ENCODE measurements at places on chromosomes 13 and 19.

DNA sequence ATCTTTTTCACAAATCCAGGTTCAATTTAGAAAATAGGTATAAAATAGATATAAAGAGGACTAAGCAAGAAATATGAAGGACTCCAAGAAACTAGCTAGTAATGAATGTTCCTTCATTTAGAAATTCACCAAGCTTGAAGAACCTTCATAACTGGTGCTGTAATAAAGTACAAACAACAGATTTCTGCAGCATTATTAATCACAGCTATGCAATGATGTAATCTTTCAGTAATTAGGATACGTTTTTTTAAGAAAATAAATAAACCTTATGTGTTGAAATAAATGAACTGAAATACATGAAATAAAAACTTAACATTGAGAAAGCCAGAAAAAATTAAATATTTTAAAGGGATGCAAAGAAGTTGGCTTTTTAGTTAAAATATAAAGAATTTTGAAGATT, 236.1 kb downstream of the RGCC start:
- no peak for DNase-seq

DNA sequence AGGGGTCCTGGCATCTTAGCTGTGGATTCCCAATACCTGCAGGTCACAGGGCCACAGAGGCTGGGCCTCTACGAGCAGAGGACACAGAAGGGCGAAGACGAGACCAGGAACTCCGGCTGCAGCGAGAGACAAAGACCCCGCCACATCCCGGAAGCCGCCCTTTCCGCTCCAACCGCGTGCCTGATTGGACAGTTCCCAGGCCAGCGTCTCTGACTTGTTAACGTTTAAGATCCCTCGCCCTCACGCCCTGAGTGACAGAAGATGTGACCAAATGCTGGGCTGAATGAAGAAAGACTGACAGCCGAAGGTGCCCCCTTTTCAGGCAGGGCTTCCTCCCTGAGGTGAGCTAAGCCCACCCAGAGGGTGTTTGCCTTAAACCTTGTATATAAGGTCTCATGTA, at the start of gene ZNF98:
Gene ZNF98, minus strand, starts transcription at position 136 of the 400 bp plus-strand sequence. Its CDS starts 122 bp downstream, at position 14.
- DNase-seq = no peak

DNA sequence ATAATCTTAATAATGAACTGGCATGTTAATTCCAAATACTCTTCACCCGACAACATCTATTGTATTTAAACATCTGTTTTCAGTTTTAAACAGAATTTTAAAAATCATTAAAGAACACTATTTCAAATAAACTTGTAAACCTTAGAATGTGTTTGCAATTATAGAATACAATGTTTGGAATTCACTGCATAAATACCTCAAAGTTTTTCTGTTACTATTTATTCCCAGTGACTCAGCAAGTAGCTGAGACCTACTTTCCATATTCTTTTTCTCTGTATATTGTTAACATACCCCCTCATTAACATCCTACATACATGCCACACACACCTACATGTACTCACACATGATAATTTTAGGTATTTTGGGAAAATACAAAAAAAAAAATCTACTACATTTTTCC, 1134.3 kb downstream of the SLITRK1 start:
- no peak for DNase-seq

GRCh38 chr19:41784312-41784711, 12.1 kb upstream of the CEACAM3 start:
- no peak for DNase-seq

GRCh38 chr13:40661875-40662665, 4.4 kb downstream of the FOXO1 start:
- no peak for DNase-seq

GRCh38 chr13:94707400-94708021, 4.8 kb downstream of the SOX21 start:
- DNase-seq = no peak

- DNase-seq = no peak
These were observed 4.2 kb upstream of the CDX2 start for GRCh38 chr13:27973291-27973690.

DNA sequence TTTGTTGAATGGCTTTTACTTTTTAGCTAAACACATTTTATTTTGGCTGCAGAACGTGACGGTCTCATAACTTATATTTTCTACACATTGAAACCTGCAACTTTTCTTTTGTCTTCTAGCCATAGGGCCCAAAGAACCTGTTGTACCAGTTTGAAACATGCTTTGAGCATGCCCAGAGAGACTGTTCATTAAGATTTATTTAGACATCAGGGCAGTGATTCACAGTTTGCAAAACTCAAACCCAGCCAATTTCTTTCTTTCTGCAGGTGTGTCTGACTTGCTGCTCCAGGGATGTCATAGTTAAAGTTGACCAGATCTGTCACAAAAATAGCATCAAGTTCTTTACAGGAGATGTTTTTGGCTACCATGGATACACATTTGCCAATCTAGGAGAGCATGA, 22.0 kb downstream of the SAE1 start:
- DNase-seq = no peak

- DNase-seq = no peak
These were observed 3.7 kb upstream of the TMEM272 start for GRCh38 chr13:51848674-51849073.

GRCh38 chr13:111370570-111371535, 50.4 kb downstream of the TEX29 start:
- DNase-seq = no peak

DNA sequence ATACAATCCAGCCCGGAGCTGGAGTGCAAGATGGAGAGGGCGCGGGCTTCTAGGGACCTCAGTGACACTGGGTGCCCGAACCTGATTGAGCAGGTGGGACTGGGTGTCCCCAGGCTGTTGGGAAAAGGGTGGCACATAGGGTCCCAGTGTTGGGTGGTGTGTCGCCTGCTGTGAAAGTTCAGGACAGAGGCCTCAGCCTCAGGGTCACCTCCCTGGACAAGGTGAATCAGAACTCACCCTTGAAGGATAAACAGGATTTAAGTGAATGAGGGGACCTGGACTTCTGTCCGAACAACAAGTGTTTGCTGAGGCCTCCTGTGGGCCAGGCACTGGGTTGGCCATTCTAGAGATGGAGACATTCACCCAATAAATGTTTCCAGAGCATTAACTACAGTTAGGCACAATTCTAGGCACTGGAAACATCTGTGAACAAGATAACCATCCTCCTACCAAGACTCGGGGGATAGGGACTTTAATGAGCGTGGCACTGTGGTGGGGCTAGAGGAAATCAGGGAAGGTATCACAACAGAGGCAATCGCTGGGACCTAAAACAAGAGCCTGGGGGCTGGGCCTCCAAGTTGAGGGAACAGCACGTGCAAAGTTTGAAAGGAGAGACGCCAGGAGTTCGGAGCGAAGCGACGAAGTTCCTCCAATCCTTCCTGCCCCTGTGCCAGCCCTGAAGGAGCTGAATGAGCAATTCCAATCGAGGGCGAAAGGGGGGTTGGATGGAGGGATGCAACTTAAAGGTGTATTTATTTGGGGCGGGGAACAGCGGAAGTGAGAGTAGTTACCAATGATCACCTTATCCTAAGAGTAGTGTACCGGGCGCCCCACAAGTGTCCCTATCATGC, 921 bp upstream of the POLD1 start:
- no peak for DNase-seq

DNA sequence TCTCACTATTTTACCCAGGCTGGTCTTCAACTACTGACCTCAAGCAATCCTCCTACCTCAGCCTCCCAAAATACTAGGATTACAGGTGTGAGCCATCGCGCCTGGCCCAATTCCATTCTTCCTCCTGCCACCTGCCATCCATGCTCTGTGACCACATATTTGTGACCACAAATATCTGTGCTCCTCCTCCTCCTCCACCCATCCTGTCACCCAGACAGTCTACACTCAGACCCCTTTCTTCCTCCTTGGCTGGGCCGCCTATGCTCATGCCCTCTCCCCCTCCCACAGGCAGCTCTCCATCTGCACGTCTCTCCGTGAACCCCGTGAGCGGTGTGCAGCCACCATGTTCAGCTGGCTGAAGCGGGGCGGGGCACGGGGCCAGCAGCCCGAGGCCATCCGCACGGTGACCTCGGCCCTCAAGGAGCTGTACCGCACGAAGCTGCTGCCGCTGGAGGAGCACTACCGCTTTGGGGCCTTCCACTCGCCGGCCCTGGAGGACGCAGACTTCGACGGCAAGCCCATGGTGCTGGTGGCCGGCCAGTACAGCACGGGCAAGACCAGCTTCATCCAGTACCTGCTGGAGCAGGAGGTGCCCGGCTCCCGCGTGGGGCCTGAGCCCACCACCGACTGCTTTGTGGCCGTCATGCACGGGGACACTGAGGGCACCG, 3.2 kb downstream of the EHD2 start:
- DNase-seq = no peak

DNA sequence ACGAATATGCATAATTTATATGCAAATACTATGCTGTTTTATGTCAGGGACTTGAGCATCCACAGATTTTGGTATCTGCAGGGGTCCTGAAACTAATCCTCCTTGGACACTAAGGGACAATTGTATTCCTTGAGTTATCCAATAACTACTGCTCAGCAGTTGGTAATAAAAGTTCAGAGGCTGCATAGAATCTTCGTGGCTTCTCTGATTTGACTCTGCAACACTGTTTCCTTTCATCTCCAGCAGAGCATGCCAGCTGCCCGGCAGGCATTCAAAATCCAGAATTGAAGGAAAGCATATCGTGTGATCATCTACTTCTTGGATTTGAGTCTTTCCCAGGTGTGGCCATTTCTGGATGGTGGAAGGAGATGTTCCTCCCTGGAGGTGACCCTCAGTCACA, 64.5 kb upstream of the MRI1 start:
- DNase-seq = no peak

- peak; percentile 66 for DNase-seq
These were observed 49.0 kb upstream of the FRY start for GRCh38 chr13:31982540-31982939.

DNA sequence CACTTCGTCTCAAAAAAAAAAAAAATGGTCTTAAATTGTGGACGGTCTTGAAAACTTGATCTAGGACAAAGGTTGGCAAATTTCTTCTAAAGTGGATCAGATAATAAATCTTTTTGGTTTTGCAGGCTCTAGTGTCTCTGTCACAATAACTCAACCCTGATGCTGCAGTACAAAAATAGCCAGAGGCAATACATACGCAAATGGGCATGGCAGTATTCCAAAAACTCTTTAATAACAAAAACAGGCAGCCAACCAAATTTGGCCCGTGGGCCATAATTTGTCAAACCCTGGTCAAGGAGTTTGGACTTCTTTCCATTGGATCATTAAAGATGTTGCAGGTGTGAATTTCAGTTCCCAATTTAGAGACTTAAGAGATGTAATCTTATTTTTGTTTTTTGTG, 93.5 kb upstream of the MRI1 start:
- no peak for DNase-seq

DNA sequence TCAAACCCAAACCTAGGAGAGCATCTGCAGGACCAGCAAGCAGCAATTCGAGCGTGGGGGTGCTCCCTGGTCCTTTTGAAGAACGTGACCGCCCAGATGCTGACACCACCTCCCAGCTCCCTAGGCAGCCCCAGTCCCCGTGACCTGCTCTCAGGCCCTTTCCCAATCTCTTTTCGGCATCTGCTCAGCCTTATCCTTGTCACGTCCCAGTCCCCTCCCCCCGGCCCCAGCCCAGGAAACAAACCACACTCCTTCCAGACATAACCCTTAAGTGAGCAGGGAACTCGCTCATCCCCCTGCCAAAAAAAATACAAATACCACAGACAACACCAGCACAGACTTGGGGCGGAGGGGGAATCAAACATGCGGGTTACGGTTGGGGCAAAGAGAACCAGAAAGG, 3.3 kb downstream of the MLLT1 start:
- no peak for DNase-seq

DNA sequence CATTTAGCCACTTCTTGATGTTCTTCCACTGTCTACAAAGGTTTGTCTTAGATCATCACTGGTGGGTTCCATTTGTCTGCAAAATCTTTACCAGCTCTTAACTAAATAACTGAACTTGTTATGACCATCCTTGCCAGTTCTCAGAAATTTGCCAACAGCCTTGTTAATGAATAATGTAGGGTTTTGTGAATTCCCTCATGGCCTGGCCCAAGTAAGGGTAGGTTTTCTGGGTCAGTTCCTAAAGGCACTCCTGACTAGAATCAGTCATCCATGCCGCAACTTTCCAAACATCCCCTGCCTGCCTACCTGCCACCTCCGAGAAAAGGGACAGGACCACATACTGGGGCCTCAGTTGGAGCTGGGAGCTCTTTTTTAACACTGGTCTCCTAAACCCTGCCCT, 4.0 kb downstream of the COL4A1 start:
- no peak for DNase-seq

DNA sequence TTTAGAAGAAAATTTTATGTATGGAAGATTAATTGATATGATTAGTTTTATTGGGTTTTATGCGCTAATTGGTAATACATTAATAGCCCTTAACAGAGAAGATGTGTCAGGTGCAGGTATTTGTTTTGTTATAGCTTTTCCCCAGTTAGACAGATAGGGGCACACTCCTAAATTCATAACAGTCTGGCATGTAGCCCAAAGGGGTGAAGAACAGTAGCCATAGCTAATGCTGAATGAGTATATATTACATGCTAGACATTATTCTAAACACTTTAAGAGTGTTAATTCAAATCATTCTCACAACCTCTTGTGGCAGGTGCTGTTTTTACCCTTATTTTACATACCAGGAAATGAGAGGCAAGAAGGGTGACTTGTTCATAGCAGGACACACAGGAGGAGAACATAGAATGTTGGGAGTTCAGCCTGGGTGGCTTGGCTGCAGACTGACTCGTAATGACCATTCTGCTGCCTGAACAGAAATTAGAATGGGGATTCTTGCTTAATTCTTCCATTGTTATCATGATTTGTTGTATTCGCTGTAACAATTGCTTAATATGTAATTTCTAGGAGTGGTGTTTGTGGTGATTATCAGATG, 20.1 kb downstream of the PCCA start:
- no peak for DNase-seq

- DNase-seq = no peak
These were observed 110.9 kb downstream of the CRYL1 start for GRCh38 chr13:20414546-20415305.

GRCh38 chr19:50417111-50418081, 1.3 kb upstream of the SPIB start:
- DNase-seq = no peak

- no peak for DNase-seq
These were observed 756.7 kb downstream of the UQCRFS1 start for GRCh38 chr19:28456252-28456651.

DNA sequence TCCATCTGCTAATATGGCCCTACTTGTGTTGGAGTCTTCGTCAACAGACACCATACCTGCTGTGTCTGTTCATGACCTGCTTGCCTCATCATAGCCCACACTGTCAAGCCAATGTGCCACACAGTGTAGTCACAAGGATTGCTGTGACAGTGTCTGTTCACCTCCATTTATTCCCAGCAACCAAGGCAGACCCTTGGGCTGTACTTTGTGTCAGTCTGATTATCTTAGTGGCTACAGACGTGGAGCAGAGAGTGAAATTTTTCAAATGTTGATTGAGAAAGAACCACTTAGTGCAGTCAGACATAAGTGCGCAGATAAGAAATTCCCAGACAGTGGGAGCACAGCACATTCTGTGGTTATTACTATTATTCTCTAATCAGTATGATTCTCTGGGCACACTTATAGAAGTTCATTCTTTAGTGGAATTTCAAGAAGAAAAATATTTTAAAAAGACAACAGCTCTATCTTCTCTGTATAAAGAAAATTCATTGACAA, 184.6 kb downstream of the GPC6 start:
- no peak for DNase-seq

GRCh38 chr13:60540276-60540675, 143.3 kb downstream of the TDRD3 start:
- DNase-seq = no peak

- DNase-seq = peak; percentile 29
These were observed 254.7 kb upstream of the SGCG start for GRCh38 chr13:22925881-22926747.

Data from NCI-H226 (cell line).